ENCODE measurements at places on chromosomes 12 and 14.

GRCh38 chr12:25652371-25652770 is 99.3 kb upstream of the LMNTD1 start:
- peak; percentile 94 for DNase-seq

GRCh38 chr12:100953677-100954076 is 159.1 kb downstream of the ANO4 start:
- DNase-seq: no peak

- peak; percentile 80 for DNase-seq
Measured at GRCh38 chr12:23204933-23205778, 580.2 kb downstream of the ETNK1 start.

DNA sequence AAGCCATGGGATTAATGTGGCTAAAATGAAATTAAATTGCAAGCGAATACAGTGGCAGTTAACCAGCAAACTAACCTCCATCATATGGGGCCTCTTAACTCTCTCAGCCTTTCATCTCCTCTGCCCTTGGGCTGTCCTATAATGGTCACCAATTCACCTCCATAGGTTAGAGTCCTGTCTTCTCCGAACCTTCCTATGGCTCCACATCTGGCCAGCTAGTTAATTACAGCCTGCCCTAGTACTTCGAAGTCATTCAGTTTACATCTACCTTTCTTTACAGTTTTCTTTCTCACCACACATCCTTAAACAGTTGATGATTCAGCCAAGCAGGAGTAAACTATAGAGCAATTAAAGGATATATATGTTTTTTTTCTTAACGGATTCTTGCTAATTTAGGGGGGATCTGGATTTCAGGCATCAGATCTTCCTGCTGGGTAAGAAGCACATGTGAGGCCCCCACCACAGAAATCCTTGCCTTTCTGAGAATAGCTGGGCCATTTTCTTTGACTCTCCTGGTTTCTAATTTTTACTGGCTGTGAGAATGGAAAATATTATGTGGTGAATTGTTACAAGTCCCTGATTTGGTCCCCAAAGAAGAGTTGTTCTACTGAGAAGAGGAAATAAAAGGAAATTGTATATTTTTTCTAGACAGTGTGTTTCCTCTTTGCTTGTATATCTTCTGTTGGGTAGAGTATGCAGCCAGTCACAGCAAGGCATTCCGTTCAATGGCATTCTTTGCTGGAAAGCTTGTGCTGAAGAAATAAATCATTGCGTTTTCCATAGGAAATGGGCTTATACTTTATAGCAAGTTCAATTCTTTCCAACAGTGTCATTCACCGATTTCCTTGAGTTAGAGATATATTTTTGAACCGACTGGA is 16.7 kb downstream of the HMGA2 start:
- no peak for DNase-seq

DNA sequence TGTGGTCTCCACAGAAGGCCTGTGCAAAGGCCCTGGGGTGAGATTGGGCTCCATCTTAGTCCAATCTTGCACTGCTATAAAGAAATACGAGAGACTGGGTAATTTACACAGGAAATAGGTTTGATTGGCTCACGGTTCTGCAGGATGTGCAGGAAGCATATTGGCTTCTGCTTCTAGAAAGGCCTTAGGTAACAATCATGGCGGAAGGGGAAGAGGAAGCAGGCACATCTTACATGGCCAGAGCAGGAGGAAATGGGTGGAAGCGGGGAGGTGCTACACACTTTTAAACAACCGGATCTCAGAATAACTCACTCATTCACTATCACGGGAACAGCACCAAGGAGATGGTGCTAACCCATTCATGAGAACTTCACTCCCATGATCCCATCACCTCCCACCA is 55.4 kb downstream of the FAR2 start:
- DNase-seq: no peak

GRCh38 chr12:64997858-64998257 is 123.2 kb downstream of the WIF1 start:
- DNase-seq: no peak

GRCh38 chr12:131209082-131210070 is 255.7 kb downstream of the ADGRD1 start:
- DNase-seq: no peak

DNA sequence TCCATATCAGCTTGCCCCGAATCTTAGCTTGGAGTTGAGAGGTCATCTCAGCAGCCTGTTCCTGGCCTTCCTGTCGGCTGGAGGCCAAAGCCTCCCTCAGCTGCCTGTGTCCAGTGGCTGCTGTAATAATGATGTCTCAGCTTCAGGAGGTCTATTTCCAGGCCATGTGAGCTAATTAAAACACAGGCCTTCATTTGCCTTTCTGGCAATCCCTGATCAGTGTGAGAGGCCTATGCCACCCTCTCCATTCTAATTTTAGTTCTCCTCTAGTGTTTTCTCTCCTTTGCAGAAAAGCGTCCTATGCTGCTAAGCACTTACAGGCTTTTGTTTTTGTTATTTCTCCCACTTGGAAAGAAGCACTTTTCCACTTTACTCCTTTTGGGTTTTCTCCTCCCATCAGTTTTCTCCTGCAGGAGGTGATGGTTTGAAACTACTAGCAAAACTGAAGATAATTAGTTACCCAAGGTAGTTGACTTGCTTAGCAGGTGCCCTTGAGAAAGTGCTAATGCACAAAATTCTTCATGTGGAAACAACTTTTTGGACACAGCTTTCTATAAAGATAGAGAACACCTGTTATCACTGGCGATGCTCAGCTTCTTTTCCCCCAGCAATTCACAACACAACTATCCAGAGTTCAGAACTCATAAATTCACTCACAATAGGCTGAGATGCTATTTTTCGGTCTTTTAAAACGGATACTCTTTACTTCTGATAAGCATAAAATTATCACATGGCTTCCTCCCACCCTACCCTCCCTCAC is 255.3 kb upstream of the GARIN6 start:
- no peak for DNase-seq

GRCh38 chr12:52235001-52235764 is 2.1 kb downstream of the KRT7 start:
- no peak for DNase-seq

DNA sequence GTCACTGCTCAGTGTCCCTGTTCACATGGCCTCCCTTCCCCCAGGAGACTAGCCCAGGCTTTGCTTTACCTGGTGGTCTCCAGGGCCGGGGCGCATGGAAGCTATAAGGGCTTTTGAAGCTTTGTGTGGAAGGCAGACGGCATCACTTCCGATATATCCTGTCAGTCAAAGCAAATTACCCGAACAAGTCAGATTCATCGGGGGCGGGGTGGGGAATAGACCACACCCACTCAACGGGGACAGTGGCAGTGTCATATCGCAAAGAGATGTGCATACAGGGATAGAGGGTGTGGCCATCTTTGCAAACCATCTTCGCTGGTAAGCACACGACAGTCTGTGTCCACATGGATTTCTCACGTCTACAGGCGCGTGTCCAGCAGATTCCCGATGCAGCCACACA is 127.3 kb downstream of the GLT1D1 start:
- DNase-seq: no peak

GRCh38 chr12:19709889-19710288 is 270.6 kb downstream of the AEBP2 start:
- DNase-seq: no peak

- DNase-seq: peak; percentile 86
Measured at GRCh38 chr12:95623554-95624170, 72.4 kb upstream of the USP44 start.

DNA sequence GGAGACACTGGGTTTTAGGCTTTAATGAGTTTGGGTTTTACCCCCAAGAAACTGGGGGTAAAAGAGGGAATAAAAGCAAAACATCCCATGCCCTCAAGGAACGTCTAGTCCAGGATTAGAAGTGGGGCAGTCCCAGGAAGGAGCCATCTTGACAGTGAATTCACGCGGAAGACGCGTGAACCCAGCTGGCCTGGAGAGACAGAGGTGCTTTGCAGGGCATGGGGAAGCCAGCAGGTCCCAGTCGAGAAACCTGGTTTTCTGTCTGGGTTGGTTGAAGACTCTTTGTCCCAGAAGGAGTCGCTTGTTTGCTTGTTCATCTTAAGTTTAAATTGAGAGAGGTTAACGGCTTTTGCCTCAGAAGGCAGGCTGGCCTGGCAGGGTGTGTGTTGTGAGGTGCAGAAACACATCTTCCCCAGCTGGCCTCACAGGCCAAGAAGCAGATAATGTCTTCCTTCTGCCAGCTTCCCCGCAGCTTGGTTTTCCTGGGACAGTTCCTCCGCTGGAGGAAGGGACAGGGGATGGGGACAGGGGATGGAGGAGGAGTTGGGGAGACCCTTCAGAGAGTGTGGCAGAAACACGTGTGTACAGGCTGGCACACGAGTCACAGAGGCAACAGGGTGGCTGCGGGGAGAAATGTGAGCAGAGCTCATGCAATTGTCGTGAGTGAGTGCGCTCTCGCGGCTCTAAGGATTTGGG is 18.5 kb upstream of the CD9 start:
- no peak for DNase-seq

DNA sequence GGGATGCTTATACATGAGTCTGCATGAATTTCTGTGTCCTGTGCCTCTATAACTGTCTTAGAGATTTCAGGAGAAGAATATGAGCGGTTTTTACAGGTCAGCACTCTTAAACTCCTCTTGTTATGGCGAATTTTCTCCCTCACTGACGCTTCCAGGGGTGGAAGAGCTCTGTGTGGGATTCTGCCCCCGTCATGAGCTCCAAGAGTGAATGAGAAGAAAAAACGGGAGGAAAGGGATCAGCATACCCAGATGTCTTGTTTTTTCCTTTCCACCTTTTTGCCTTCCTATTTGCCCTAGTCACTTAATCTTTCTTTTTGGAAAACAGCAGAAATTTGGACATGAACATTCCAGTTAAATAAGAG is 651 bp downstream of the PFKM start:
- DNase-seq: peak; percentile 62

GRCh38 chr14:53472306-53472705 is 319.2 kb upstream of the DDHD1 start:
- DNase-seq: no peak

DNA sequence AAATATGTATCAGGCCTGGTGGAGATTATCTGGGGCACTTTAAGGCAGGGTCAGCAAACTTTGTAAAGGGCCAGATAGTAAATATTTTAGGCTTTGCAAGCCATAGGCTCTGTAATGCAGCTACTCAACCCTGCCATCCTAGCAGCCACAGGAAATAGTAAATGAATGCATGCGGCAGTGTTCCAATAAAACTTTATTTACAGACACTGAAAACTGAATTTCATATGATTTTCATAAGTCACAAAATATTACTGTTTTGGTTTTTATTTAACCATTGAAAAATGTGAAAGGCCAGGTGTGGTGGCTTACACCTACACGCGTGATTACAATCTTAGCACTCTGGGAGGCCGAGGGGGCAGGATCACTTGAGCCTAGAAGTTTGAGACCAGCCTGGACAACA is 3.2 kb upstream of the CAMKK2 start:
- no peak for DNase-seq

- no peak for DNase-seq
Measured at GRCh38 chr12:70007687-70008086, 182.7 kb downstream of the MYRFL start.

GRCh38 chr14:44782775-44783238 is 178.9 kb downstream of the KLHL28 start:
- DNase-seq: no peak

- peak; percentile 99 for DNase-seq
Measured at GRCh38 chr14:56810836-56811592, 735 bp upstream of the OTX2 start.

DNA sequence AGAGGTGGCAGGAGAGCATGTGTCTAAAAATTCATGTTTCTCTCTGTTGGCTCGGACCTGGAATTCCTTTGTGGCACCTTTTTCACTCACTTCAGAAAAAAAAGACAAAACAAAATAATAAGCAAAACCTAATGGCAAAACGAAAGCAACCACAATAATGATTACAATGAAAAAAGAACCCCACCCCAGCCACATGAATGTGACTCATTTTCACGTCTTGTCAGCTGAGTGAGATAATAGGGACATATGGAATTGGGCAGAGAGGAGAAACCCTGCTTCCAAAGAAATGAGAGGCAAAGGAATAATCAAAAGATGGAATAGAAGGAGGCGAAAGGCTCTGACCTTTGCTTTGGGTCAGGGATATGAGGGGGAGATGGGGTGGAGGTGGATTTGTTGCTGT is 143.4 kb downstream of the SLC8A3 start:
- no peak for DNase-seq

DNA sequence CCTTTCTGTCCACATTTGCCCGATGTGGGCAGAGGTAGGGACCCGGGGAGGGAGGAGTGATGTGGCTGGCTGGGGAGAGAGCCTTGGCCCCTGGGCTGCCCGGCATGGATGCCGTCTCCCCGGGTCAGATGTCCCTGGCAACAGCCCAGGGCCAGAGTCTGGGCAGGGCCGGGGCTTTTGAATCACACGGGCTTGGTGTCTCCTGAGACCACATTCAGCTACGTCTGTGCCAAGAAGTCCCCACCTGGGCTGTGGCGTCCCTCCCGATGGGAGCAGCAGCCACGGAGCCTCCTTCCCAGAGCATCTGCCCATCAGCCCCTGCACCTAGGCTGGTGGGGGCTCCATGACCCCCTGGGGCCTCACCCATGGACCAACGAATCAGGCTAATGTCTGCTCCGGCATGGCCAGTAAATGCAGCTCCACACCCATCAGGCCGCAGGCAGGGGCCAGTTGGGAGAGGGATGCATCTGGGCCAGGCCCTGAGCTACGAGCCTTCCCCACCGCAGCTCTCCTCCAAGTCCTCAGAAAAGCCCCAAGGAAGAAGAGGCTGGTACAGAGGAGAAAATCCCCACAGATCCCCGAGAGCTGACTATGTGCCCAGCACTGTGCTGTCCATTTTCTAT is 109.4 kb downstream of the RFLNA start:
- DNase-seq: no peak

DNA sequence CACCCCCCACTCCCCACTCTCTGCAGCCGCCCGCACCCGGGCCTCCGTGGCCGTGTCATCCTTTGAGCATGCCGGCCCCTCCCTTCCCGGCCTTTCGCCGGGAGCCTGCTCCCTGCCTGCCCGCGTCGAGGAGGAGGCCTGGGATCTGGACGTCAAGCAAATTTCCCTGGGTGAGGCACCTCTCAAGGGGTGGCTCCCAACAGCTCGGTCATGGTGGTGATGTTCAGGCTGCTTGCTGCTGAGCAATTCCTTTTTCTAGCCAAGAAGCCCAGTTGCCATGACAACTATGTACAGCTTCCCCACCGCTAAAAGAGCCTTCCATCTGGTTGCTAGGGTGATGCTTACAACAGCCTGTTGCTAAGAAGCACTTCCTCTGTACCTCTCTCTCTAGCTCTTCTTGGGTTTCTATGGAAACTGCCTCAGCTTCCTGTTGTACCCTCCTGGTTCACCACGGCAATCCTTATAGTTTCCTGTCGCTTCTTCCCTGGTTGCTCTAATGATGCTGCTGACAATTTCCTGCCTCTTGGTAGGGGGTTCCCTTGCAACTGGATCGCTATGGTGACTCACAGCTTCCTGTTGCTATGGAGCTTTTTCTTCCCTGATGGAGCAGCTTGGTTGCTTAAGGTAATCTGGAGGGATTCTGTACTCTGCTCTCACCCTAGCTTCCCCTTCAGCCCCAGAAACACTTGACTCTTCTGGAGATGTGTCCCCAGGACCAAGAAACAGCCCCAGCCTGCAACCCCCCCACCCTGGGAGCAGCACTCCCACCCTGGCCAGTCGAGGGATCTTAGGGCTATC is 11.0 kb downstream of the ZNF219 start:
- peak; percentile 48 for DNase-seq

- DNase-seq: no peak
Measured at GRCh38 chr12:21678959-21679358, 21.3 kb upstream of the LDHB start.

All from NCI-H82 (cell line).